Stomach (tissue), 19 donors: ENCODE measurements at places on chromosomes 4 and X. TPM values are rescaled to one million over a fixed set of nuclear protein-coding genes. Genes with fewer than 3 reads are reported as not detected.

GRCh38 chr4:11367371-11367770 lies 61.3 kb downstream of the HS3ST1 start:
- H3K4me3 ChIP-seq, result no peak overlapping the region
- peaks cover 3% of the 10 kb centered on the region for H3K27me3 ChIP-seq
- H3K4me1 ChIP-seq, result no peaks in the 10 kb centered on the region
- no peaks in the 10 kb centered on the region for H3K36me3 ChIP-seq
- peak; percentile 82 for DNase-seq

ZNF630 gene
- 2.3 TPM for total RNA-seq

- no peak overlapping the region for H3K4me3 ChIP-seq
- no peaks in the 10 kb centered on the region for H3K4me1 ChIP-seq
- no peak overlapping the region for H3K27ac ChIP-seq
Observed at GRCh38 chrX:84729809-84730208, 227.6 kb upstream of the HDX start.

TRIML2 gene
- not detected for total RNA-seq

DNA sequence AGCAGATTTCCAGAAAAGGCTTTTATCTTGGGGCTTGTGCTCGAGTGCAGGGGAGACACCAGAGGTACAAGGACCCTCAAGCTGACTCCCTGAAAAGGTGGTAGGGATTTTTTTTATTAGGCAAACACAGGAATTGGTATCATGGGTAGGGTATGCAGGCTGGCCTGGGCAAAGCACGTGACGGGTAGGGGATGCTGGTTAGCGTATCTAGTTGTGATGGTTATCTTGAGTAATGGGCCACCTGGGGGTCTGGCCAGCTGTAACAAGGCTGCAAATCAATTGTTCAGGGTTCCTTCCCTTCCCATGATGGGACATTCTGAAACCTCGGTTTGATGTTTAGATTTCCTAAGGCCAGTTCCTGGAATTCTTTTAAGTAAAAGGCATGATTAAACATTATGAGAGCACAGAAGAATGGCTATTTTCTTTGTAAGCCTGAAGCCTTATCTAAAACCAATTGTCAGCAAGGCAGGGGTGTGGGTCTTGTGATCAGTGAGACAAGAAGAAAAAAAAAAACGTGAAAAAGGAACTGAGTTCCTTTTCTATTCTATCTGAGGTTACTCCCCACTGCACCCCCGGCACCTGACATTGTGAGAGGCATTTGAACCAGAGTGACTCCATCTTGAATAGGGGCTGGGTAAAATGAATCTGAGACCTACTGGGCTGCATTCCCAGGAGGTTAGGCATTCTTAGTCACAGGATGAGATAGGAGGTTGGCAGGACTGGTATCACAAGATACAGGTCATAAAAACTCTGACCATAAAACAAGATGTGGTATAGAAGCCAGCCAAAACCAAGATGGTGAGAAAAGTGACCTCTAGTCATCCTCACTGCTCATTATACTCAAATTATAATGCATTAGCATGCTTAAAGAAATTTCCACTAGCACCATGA lies 64.2 kb upstream of the S100G start:
- no peak overlapping the region for H3K27ac ChIP-seq
- no peaks in the 10 kb centered on the region for H3K36me3 ChIP-seq
- H3K4me1 ChIP-seq, result no peaks in the 10 kb centered on the region
- H3K4me3 ChIP-seq, result no peak overlapping the region
- DNase-seq, result no peak
- H3K27me3 ChIP-seq, result no peaks in the 10 kb centered on the region

- no peaks in the 10 kb centered on the region for H3K4me1 ChIP-seq
- H3K27me3 ChIP-seq, result no peaks in the 10 kb centered on the region
- H3K36me3 ChIP-seq, result no peaks in the 10 kb centered on the region
- no peak overlapping the region for H3K4me3 ChIP-seq
Observed at GRCh38 chrX:39152106-39152649, 350.9 kb downstream of the MID1IP1 start.

- H3K4me1 ChIP-seq, result no peaks in the 10 kb centered on the region
- no peak for DNase-seq
- H3K36me3 ChIP-seq, result no peaks in the 10 kb centered on the region
- H3K27ac ChIP-seq, result no peak overlapping the region
Observed at GRCh38 chr4:69697536-69698242, 44.6 kb upstream of the UGT2A1 start.

- peaks cover 59% of the 10 kb centered on the region for H3K36me3 ChIP-seq
- no peaks in the 10 kb centered on the region for H3K27me3 ChIP-seq
Observed at GRCh38 chr4:6826781-6827508, 44.4 kb downstream of the KIAA0232 start.

CCKAR gene
- total RNA-seq, result not detected

CXorf49 gene
- total RNA-seq, result not detected
